ENCODE measurements at places on chromosomes 16 and 17.

GRCh38 chr16:52487849-52488457 is 59.0 kb downstream of the TOX3 start:
- DNase-seq = no peak
- H3K27me3 ChIP-seq = no peaks in the 10 kb centered on the region
- H3K27ac ChIP-seq = no peak overlapping the region

- H3K27me3 ChIP-seq = no peaks in the 10 kb centered on the region
- H3K36me3 ChIP-seq = peaks cover 47% of the 10 kb centered on the region
- no peak for DNase-seq
- H3K4me3 ChIP-seq = peak overlapping the region; percentile 51
- H3K4me1 ChIP-seq = peaks cover 83% of the 10 kb centered on the region
Observed at GRCh38 chr17:38885044-38885727, 15.3 kb downstream of the LASP1 start.

- H3K27ac ChIP-seq = no peak overlapping the region
- H3K4me1 ChIP-seq = peaks cover 16% of the 10 kb centered on the region
- H3K36me3 ChIP-seq = peaks cover 4% of the 10 kb centered on the region
- no peaks in the 10 kb centered on the region for H3K27me3 ChIP-seq
Observed at GRCh38 chr17:82670661-82671450, 22.6 kb upstream of the WDR45B start.

DNA sequence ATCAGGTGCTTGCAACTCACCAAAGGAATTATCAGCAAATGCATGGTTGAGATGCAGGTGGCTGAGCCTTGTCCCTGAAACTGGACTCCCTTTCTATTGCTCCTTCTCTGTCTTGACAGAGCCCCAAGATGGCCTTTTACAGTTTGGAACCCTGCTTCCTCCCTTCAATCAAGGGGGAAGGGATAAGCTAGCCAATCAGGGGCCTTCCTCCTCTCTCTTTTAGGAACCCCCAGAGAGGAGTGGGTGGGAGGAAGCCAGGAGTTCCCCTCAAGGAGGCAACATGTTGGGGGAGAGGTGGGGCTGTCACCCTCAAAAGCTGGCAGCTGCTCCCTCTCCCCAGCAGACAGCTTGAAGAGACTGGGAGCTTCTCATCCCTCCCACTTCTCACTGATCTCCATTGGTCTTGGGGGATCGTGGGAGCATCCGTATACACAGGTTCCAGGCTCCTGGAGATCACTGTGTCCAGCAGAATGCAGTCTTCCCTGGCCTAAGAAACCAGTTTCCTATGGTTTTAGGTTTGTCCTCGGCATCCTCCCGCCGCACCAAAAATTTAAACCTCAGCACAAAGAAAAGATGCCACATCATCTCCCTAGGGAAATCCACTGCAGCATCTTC is 7.2 kb downstream of the RASL10B start:
- no peak overlapping the region for H3K4me3 ChIP-seq
- peaks cover 6% of the 10 kb centered on the region for H3K4me1 ChIP-seq
- no peak for DNase-seq
- H3K27ac ChIP-seq = no peak overlapping the region
- peaks cover 26% of the 10 kb centered on the region for H3K27me3 ChIP-seq
- H3K36me3 ChIP-seq = peaks cover 2% of the 10 kb centered on the region

GRCh38 chr17:71495420-71495819 is 625.4 kb upstream of the SOX9 start:
- DNase-seq = no peak
- no peaks in the 10 kb centered on the region for H3K36me3 ChIP-seq
- H3K27ac ChIP-seq = peak overlapping the region; percentile 71

DNA sequence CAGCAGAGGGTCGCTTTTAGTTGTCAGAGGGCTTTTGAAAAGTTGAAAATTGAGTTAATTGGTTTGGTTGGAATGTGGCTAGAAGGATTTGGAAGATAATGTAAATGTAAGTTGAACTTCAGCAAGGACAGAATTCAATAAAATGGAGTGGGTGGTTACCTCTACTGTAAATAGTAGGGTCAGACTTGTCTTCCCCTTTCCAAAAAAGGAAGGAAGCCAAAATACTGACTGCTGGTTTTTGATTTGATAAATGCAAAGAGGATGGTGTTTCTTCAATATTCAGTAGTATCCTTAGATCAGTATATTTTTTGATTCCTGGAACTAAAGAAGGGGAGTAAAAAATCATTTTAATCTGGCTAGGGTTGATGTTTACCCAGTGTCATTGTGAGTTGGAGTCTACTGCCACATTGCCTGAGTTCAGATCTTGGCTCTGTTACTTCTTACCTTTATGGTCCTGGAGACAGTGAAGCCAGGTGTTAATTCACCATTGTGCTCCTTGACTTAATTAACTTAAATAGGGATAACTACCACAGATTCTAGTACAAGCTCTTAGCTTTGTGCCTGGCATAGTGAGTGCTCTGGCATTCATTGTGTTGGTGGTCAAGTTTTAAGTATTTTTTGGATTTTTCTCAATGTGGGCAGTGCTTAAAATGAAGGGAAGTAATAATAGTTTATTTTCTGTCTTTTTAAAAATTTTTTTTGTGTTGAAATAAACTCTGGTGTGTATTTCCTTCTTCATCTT is 4.4 kb downstream of the HAPSTR1 start:
- peaks cover 70% of the 10 kb centered on the region for H3K4me1 ChIP-seq
- no peaks in the 10 kb centered on the region for H3K27me3 ChIP-seq
- H3K27ac ChIP-seq = peak overlapping the region; percentile 69

GRCh38 chr17:18191236-18191667 is 7.6 kb downstream of the ALKBH5 start:
- peaks cover 23% of the 10 kb centered on the region for H3K36me3 ChIP-seq
- no peaks in the 10 kb centered on the region for H3K27me3 ChIP-seq
- DNase-seq = no peak
- H3K27ac ChIP-seq = peak overlapping the region; percentile 81
